ENCODE measurements at places on chromosomes 1 and 21. TPM values are rescaled to one million over a fixed set of nuclear protein-coding genes. Genes with fewer than 3 reads are reported as not detected.

DNA sequence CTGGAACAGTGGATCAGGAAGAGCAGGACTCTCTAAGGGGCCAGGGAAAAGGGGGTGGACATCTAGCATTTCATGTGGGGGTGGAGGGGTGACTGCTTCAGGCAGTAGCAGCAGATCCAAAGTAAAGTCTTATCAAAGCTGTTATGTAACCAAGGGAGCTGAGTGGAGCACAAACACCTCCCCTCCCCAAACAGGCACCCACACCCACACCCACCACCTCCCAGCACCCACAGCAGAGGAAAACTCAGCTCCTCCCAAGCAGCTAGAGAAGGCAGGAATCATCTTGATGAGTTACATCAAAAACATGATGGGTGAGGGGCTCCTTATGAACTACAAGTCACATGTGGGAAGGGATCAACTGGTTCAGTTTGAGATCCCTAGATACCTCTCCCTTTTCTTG, 6.0 kb downstream of the DLGAP3 start:
- DNase-seq = no peak

DNA sequence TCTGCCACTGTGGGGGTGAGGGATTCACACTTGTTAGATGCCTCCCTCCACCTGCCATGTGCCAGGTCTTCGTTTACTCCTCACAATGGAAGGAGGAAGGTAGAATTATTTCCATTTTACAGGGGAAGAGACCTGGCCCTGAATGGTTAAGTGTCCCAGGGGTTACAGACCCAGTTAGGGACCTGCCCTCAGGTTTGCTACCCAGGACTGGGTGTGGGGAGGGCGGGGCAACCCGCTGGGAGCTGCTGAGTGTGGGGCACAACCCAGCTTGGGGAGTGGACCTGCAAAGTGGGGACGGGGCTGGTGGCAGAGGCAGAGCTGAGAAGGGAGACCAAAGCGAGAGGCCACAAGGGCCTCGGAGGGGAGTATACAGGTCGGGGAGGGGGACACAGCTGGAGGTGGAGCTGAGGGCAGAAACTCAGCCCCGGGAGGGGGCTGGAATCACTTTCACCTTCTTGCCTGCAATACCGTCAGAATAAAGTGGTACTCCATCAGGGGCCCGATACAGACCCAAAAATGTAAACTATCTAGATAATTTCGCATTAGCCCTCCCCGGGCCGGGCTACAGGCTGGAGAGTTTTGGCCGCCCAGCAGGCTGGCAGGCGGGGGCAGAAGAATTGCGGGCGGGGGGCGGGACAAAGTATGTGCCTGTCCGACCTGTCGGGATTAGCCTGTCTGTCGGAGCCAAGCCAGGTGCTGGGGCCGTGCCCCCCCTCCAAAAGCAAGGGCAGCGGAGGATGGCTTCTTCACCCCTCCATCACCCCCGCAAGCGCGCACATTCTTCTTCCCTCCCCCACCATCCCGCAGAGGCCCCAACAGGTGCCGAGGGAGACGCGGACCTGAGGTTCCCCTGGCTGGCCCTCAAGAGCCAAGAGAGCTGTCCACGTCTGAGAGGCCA, 1.4 kb downstream of the RSPO1 start:
- DNase-seq = no peak

GRCh38 chr1:80645621-80646020, 1155.1 kb upstream of the ADGRL2 start:
- DNase-seq = no peak

The HP1BP3 gene
- total RNA-seq = 224 TPM

The TEX38 gene
- total RNA-seq = not detected

The PAFAH2 gene
- total RNA-seq = 9.8 TPM

DNA sequence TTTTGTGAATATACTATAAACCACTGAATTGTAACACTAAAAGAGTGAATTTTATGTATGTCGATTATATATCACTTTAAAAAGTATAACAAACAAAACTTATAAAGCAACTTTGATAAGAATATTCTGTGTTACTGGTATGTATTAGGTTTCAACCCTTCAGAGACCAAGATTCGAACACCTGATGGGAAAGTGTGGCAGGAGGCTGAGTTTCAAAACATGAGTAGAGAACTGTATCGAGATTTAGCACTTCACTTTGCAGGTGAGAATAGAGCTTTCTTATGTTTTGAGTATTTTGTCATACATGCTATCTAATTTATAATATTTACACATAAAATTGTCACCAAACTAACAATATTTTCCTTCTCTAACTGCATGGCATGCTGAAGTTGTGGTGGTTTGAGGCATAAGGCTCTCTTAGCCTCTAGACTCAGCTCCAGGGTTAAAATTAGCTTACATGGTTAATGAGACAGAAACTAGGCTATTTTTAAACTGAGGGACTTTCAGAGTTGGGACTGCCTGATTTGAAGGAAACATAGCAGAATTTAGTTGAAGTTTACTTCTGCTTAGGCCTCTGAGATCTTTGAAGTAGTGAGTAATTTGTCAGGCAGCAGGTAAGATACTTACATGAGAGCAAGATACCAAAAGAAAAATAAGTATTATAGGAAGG, 48.6 kb downstream of the CEP350 start:
- DNase-seq = no peak

- no peak for DNase-seq
These were observed 599.0 kb downstream of the LMO4 start for GRCh38 chr1:87927391-87928280.

- DNase-seq = no peak
These were observed 21.6 kb downstream of the NSUN4 start for GRCh38 chr1:46362158-46362557.

The TLR5 gene
- total RNA-seq = 11.5 TPM

DNA sequence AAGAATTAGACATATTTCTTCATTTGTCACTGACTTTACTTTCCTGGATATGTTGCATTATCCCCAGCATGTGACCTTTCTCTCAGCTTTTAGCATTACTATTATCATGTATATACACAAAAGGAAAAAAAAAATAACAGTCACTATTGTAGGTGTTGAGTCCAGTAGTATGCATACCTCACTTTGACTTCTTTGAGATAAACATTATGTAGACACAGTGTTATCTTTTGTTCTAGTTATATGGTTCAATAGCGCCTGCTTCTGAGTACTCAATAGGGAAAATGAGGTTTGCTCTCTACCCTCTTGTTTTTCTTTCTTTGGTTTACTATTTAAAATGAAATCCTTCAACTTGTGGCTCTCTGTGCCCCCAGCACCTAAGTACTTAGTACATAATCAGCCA, 409.6 kb upstream of the PKN2 start:
- DNase-seq = no peak

GRCh38 chr1:114585231-114585630, 3.8 kb upstream of the BCAS2 start:
- no peak for DNase-seq

DNA sequence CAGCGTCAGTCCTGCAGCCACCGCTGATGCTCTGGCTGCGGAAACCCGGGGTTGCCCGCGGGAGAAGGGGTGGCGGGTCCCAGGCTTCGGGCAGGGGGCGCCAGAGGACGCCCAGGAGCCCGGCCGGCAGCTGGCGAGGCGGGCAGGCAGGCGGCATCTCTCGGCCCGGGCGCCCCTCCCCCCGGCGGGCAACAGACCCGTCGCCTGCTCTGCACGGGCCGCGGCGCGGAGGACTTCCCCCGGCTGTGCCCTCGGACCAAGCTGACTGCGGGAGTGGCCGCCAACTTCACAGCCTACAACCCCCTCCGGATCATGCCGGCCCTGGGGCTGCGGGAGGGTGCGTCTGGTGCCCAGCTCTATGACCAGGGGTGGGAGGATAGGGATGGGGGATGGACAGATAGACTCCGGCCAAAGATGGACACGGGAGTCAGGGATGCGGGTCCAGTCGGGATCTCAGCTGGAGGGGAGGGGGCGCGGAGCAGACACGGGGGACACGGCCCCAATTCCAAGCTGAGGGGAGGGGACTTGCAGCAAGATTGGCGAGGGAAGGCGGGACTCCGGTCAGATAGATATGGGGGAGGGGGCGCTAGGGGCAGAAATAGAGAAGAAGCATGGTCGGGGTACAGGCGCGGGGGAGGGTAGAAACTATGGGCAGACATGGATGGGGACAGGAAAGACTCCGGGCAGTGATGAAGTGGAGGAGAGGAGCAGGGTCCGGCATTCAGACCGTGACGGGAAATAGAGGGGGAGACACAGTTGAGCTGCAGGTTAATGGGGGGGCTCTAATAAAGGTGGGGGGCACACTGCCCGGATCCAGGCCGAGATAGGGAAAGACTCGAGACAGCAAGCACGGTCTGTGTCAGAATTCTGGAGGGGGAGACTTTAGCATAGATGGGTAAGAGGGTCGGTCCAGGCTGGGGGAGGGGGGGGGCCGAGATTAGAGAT, 1.1 kb downstream of the ADGRB2 start:
- DNase-seq = peak; percentile 64

GRCh38 chr1:173424143-173424542, 53.0 kb upstream of the PRDX6 start:
- DNase-seq = no peak

DNA sequence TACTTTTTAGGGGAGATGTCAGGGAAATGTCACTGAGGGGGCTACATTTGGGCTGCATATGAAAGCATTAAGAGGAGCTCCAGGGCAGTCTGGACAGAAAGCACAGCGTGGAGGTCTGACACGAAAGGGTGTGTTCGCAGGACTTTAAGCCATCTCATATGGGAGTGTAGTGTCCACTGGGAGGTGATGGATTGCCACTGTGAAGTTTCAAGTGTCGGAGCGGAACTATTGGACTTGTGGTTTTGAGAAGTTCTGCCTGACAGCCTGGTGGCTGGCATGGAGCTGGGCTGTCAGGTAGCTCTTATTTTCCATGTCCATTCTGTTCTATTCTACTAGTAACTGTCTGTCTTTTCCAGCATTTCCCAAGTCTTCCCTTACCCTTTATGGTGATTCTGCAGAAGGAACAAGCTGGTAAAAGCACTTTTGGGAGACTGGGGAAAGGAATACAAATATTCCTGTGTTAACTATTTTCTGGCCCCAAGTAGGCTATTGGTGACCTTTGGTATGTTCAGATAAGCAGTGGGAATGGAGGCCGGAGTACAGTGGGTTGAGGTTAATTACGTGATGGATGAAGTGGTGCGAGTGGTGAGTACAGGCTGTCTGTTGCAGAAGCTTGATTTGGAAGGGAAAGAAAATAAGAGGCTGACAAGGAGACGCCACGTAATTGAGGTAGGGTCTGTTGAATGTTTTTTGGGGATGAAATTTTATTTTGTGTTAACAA, 19.3 kb downstream of the B3GALT5 start:
- DNase-seq = no peak

GRCh38 chr1:68293609-68294366, 61.5 kb upstream of the WLS start:
- DNase-seq = no peak

The FAM151A gene
- not detected for total RNA-seq

DNA sequence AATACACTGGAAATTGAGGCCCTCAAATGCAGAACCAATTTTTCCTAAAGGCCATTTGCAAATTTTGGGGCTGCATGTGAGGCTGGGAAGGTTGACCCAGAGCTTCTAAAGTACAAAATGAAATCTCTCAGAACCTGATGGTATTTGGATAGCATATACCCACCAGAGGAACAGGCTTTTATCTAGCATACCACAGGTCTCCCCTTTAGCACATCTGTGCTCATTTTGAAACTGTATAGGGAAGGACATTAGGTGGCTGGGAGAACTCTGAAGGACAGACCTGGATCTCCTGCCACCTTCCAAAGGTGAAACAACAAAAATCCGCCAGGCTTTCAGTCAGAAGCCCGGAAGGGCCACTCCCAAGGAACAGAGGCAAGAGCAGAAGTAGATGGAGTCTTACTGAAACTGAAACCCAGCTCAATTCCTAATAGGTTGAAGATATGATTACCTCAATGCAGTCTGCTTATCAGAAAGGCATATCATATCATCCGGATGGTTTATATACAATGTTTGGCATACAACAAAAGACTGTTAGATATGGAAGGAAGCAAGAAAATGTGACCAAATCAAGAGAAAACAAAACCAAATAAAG, 11.6 kb downstream of the CD55 start:
- DNase-seq = no peak

The C1QA gene
- total RNA-seq = 55.7 TPM

GRCh38 chr1:100391675-100392074, 39.4 kb downstream of the CDC14A start:
- DNase-seq = no peak

GRCh38 chr1:57281324-57281723, 142.5 kb downstream of the DAB1 start:
- DNase-seq = no peak

DNA sequence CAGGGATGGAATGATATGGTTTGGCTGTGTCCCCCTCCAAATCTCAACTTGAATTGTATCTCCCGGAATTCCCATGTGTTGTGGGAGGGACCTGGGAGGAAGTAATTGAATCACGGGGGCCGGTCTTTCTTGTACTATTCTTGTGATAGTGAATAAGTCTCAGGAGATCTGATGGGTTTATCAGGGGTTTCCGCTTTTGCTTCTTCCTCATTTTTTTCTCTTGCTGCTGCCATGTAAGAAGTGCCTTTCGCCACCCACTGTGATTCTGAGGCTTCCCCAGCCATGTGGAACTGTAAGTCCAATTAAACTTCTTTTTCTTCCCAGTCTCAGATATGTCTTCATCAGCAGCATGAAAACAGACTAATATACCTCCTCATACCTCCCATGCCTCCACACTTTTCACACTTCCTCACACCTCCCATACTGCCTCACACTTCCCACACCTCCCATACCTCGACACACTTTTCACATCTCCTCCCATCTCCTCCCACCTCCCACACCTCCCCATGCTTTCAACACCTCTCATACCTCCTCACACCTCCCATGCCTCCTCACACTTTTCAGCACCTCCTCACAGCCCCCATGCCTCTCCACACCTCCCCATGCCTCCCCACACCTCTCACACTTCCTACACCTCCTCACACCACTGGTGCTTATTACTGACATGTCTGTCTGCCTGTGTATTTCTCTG, 21.3 kb downstream of the GPR137B start:
- DNase-seq = no peak

The KRTAP21-2 gene
- total RNA-seq = not detected

The S100A8 gene
- 37.4 TPM for total RNA-seq

DNA sequence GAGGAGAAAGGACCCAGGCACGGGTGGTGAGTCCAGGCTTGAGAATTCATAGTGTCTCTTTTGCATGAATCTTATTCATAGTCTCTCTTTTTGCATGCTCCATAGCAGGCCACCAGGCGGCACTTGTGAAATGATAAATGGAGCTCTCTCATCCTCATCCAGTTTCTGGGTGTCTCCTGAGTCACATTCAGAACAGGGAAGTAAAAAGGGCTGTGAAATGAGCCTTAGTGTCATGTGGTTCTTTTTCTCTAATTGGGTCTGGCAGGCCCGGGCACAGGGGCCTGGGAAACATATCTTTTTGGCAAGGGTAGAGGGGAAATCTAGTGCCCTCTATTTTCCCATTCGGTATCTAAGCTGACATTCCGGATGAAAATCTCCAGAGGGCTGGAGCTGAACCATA, 19.1 kb upstream of the NCF2 start:
- DNase-seq = no peak

GRCh38 chr21:16418642-16419041, 688.9 kb downstream of the USP25 start:
- DNase-seq = no peak

- DNase-seq = no peak
These were observed 71.5 kb upstream of the NR5A2 start for GRCh38 chr1:199956005-199956404.

The LCK gene
- 4.1 TPM for total RNA-seq

Measured in breast epithelium (tissue), 4 donors.